ENCODE measurements at places on chromosomes 6 and 20.

GRCh38 chr20:32338665-32339064 is 19.5 kb upstream of the ASXL1 start:
- no peak for DNase-seq

DNA sequence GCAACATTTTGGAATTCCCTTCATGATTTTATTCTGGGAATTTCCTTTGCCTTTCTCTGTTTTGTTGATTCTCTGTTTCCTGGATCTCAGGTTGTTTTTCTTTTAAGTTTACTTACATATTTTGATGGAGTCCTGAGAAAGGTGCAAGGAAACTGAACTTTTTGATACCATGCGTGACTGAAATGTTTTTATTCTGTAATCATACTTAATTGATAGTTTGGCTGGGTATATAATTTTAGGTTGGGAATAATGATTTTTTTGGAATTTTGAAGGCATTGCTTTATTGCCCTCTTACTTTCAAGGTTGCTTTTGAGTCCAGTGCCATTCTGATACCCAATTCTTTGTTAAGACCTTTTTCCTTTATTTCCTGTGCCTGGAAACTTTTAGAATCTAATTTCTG is 45.2 kb downstream of the LRRC1 start:
- no peak for DNase-seq

DNA sequence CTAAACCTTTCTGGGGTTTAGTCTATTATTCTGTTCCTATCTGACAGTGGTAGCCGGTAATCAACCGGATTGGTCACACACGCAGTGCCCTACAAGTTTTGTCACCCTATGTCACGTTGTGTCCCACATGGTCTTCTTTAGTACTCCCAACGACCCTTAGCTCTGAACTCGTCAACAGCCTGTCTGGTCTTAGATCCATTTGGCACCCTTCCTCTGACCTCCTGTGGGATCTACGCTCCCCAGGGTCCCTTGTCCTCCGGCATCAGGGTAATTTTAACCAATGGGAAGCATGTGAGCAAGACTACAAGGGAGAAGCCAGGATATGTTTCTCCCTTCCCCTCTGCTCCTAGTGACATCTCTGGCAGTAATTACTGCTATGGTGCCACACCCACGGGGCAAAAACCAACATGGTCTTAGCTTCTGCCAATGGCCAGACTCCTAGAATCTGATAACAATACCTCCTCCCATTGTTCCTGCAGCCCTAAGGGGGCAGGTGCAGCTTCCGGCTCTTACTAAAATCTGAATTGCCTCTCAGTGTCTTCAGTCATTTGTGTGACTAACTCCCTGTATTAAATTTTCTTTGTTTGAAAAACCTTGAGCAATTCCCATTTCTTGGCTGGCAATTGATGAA is 56.6 kb downstream of the MAFB start:
- no peak for DNase-seq

DNA sequence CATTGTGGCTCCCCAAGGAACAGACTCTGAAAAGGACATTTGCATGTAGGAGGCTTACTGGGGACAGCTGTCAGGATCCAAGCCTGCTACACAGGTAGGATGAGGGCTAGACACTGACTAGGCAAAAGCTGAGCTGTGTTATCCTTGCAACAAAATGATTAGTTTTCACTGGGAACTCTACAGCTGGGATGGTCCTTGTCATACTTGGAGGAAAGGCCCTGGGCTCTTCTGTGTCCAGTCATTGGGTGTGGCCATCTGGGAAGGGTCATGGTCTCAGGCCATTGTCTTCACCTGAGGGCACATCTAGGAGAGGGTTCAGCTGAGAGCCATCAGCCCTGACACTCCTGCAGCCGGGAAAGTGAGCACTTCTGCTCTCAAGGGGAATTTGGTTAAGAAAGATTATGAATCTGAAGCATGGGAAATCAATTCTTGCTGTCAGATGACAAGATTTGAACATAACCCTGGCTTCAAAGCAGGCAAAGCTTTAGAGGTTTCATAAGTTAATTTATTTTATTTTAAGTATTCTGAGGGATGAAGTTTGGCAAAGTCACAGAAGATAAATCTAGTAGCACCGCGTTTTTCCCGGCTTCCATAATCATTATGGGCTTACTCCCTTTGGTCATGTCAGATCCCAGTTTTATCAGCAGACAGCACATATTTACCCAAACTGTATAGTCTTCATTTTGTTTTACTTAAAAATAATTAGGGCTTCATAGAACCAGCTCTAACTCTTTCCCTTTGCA is 78.4 kb upstream of the SLC22A23 start:
- DNase-seq = no peak

DNA sequence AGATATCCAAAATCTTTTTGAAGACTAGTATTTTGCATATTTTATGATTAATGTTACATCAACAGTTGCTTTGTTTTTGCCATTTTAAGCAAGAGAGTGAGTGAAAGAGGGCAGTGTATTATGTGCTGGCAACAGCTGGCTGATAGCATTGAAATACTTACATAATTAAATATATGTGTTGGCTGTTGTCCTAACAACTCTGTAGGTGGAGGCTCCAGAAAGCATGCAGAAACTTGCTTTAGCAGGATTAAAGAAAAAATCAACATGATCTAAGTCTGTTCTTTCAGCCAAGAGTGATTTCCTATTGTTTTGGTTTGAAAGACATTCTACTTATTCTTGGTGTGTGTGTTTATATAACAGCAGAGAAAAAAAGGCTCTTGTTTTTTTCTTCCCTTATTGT is 127.5 kb downstream of the CDKAL1 start:
- DNase-seq = no peak

DNA sequence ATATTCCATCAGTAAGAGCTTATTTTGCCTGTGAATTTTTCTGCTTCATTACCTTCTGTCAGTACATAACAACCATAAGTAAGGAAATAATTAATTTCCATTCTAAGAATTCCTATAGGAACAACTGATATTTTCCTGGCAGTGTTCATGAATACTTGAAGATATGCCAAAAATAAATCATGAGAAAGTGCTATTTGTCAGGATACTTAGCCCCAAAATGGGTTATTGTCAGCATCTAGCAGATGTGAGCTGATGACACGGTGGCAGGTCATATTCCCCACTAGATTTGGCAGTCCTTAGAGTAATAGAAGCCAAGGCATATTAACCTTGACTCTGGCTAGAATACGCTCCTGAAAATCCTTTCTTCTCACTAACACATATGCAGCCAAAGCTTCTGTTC is 43.2 kb upstream of the CRISP1 start:
- no peak for DNase-seq

DNA sequence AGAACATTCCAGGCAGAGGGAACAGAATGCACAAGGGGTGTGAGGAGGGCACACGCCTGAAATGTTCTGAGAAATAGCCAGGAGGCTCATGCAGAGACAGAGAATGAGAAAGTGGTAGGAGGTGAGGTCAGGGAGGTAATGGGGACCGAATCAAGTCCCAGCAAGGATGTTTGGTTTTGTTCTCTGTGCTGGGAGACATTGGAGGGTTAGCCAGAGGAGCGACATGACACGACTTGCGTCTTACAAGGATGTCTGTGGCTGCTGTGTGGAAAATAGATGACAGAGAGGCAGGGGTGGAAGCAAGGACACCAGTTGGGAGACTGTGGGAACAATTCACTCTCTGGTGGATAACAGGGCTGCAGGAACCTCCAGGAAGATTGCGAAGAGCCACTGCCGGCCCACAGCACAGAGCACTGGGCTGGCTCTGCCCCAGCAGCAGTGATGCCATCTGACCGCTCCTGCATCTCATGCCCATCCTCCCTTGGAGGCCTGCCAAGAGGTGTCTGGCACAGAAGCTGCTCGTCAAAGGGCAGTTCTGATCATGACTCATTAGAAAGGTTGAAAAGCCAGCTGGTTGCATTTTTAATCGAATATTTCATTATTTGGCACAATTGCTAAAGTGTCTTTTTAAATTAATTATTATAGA is 57.7 kb upstream of the CD83 start:
- DNase-seq = no peak

DNA sequence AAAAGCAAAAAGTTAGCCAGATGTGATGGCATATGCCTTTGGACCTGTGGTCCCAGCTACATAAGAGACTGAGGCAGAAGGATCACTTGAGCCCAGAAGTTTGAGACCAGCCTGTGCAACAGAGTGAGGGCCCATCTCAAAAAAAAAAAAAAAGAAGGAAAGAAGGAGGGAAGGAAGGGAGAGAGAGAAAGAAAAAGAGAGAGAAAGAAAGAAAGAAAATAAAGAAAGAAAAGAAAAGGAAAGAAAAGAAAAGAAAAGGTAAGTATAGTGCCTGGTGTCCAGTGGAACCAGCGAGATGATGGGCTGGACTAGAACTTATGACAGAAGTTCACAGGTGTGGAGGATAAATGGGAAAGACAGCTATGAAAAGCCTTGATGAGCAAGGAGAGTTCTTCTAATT is 100.9 kb downstream of the QRSL1 start:
- no peak for DNase-seq

GRCh38 chr6:44559486-44560270 is 172.2 kb downstream of the CDC5L start:
- no peak for DNase-seq

- no peak for DNase-seq
Observed at GRCh38 chr6:35092362-35093117, 48.6 kb downstream of the TCP11 start.

DNA sequence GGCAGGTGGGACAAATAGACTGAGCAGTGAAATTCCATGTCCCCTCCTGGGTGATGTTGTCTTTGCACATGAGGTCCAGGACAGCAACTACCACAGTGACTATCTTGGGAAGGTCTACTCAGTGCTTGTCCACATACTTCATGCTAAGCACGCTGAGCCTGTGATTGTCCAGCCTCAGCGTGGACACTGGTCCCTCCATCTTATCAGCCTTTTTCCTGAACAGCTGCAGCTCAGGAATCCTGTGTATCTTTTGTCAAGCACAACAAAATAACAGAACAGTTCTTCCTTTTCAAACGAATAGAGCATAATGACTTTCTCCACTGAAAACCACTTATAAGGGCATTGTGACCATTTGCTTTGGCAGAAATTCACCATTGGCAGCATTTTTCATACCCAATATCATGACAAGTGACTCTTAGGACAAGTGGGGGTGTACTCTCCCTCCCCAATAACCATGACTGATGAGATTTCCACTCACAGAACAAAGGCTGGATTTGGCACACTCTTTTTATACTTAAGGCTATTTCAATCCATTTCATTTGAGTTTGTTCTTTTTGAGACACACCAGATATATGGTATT is 90.3 kb downstream of the FYN start:
- DNase-seq = no peak

- DNase-seq = no peak
Observed at GRCh38 chr20:18628330-18628920, 40.6 kb downstream of the DTD1 start.

DNA sequence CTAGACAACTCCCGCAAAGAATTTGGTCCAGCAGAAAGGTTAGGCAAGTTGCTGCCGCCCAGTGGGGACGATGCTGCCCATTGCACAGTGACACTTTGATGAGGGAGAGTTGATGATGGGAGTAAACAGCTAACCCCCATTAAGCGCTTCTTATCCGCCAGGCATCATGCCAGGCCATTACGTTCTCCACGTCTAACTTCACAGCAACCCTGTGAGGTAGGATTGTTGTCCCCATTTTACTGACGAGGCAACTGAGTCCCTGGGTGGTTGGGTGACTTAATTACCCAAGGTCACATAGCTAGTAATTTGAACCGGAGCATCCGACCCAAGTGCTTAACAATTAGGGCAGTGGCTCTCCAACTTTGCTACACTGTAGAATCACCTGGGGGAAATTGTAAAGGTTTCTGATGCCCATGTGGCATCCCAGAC is 738 bp downstream of the RALGAPB start:
- no peak for DNase-seq

DNA sequence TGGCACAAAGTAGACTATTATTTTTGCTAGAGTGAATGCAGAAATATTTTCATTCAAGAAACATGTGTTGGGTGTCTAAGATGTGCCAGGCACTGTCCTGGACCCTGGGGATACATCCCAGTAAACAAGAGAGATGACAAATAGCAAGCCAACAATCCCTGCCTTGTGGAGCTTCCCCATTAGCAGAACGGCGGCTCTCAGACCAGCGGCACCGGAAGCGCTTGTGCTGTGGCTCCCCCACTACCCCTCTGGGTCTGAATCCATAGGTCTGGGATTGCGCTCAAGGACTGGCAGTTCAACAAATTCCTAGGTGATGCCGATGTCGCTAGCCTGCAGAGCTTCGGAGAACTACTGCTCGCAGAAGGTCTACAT is 98.5 kb upstream of the AGPAT4 start:
- DNase-seq = no peak

DNA sequence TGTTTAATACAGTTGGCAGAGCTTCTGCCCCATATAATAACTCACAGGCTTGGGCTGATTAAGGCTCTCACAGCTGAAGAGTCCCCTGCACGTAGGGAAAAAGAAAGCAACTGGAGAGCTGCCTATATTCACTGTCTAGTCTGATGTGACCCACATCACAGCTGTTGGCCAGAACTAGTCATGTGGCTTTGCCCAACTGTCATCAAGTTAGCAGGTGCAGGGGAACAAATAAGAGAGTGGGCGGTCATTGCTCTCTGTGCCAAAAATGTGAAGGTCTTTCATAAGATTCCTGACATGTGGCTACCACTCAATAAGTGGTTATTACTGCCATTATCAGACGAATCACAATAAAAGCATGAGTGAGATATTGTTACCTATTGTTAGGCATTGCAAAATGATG is 665.2 kb downstream of the DOK5 start:
- no peak for DNase-seq

- DNase-seq = peak; percentile 42
Observed at GRCh38 chr6:29628419-29629281, 4.3 kb downstream of the GABBR1 start.

DNA sequence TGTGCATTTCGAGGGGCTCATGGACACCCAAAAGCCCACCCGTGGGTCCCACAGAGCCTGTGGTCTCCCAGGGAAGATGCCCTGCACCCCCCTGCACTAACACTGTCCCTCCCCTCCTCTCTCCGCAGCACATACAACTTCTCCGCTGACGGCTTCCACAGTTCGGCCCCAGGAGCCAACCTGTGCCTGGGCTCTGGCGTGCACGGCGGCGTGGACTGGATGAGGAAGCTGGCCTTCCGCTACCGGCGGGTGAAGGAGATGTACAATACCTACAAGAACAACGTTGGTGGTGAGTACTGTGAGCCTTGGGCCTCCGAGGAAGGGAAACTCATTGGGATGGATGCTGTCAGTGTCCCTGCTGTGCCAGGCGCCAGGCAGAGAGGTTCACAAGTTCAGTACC is 183.9 kb downstream of the ZMYND8 start:
- DNase-seq = no peak

DNA sequence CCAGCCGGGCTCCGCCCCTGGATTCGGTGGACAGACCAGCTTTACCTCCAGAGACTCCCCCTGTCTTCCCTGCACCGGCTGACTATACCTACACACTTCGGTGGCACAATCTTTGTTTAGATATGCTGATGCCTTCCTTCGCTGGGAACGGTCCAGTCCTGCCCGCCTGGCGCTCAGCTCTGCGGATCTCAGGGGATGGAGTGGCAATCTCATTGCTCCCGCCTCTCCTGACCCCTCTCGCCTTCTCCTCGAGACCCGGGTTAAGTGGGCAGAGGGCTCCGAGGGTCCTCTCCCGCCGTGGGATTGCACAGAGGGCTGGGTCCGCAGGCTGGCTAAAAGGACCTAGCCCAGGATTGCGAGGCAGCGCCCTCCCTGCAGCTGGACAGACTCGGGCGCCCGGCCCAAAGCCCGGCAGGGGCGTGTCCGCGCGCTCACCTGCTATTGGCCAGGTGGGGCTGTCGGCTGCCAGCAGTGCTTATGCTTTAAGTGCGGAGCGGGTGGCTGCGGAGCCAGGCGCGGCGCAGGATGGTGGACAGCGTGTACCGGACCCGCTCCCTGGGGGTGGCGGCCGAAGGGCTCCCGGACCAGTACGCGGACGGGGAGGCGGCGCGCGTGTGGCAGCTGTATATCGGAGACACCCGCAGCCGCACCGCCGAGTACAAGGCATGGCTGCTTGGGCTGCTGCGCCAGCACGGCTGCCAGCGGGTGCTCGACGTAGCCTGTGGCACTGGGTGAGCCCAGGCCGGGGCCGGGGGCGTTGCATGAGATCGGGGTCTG is at the start of gene GNMT:
GNMT (plus strand) TSS at position 512 of the 777 bp plus-strand sequence; CDS start at position 526, 14 bp downstream.
- no peak for DNase-seq

All from Panc1 (cell line).